ENCODE measurements at places on chromosomes 1 and 21.

DNA sequence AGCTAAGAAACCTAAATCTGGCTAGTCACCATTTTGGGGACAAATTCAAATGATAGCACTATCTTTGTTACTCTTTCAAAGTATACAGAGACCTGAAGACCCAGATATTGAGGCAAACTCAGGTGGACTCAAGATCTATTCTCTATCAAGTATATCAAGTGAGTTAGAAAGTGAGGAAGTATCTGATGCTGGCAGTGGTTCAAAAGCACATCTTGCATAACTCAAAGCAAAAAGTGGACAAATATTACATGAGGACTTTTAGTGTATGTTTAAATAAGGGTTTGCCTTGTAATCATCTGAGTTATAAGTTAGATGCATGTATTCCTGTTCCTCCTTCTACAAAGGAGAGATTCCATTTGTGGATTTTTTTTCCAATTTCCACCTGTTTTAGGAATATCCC is 338.4 kb downstream of the DISC1 start:
- DNase-seq, result no peak

GRCh38 chr1:59755069-59755685 is 59.6 kb upstream of the HOOK1 start:
- no peak for DNase-seq

DNA sequence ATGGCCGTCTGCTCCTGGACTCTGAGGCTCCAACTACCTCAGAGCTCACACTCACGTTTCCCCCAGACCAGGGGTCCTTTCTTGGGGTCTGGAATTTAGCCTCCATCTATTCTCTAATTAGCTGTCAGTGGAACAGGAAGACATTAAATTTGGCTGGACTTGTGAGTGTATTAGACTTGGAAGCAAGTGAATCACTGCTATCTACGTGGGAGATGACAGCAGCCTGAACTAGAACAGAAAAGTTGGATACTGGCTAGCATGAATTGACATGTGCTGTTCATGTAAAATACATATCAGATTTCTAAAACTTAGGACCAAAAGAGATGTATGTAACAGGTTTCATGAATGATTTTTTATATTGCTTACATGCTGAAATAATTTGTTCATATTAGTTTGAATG is 28.0 kb downstream of the TAF5L start:
- no peak for DNase-seq

GRCh38 chr1:26539722-26540121 is 10.2 kb downstream of the RPS6KA1 start:
- DNase-seq, result no peak

DNA sequence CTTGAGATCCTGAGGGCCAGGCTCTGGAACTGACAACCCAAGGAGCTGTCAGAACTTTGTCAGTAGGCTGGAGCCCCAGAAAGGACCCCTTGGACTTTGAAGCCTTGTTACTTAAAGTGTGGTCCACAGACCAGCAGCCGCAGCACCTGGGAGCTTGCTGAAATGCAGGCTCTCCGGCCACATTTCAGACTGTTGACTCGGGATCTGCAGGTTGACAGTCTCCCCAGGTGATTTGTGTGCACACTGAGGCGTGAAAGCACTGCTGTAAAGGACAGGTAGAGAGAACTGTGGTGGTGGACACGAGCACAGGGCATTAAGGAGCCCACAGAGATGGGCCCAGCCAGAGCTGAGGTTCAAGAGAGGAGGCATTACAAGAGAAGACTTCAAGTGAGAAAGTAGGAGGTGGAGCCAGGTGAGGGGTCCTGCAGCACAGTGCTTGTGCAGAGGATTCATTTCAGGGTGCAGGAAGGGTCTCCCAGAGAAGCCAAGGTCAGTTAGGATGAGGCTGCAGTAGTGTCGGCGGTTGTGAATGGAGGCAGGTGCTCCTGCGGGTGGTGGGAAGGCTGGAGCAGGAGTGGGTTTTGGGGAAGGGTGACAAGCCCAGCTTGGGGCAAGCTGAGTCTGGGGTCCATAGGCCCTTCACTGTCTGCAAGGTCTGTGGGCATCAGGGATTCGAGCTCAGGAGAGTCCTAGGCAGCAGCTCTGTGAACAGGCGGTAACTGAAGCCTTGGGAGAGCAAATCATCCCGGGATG is 4.6 kb downstream of the HYI start:
- no peak for DNase-seq
